ENCODE measurements at places on chromosomes 2 and 18. TPM values are rescaled to one million over a fixed set of nuclear protein-coding genes. Genes with fewer than 3 reads are reported as not detected.

ARHGAP28 gene
- 36.8 TPM for total RNA-seq

IL36B gene
- total RNA-seq = not detected

SERPINB10 gene
- not detected for total RNA-seq

- DNase-seq = no peak
These were observed 856 bp downstream of the ACAA2 start for GRCh38 chr18:49812286-49813068.

- DNase-seq = no peak
These were observed 19.3 kb downstream of the FBLN7 start for GRCh38 chr2:112157472-112157871.

GRCh38 chr2:235634435-235635158 is 140.8 kb downstream of the AGAP1 start:
- no peak for DNase-seq

DNA sequence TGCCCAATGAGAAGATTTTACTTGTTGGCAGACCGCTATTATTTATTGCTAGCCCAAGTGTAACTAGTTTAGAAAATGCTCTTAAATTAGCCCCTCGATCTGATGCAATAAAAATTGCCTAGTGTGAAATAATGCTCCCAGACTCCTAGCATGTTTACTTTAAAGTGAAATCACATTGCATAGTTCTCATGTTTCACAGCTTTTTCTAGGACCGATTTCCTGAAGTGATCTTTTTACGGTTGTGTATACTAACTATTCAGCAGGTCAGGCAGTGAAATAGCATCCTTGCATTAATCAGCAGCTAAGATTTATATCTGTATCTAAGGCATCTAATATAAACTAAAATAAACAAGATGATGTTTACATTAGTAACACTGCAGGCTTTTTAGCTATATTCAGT is 52.4 kb downstream of the PMS1 start:
- DNase-seq = no peak

DNA sequence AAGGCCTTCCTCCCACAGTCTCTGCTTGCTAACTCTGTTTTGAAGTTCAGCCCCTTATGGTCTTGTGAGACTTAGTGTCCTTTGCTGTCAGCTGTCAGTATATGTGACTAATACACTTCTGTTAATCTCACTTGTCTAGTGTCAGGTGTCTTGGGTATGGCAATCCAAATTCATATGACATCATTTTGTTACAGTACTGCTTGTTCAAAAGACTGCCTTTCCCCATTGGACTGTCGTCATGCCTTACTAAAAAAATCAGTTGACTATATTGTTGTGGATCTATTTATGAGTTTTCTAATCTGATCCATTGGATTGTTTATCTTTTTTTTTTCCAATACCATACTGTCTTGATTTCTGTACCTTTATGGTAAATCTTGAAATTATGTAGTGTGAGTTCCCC is 611.4 kb upstream of the HS6ST1 start:
- no peak for DNase-seq

DNA sequence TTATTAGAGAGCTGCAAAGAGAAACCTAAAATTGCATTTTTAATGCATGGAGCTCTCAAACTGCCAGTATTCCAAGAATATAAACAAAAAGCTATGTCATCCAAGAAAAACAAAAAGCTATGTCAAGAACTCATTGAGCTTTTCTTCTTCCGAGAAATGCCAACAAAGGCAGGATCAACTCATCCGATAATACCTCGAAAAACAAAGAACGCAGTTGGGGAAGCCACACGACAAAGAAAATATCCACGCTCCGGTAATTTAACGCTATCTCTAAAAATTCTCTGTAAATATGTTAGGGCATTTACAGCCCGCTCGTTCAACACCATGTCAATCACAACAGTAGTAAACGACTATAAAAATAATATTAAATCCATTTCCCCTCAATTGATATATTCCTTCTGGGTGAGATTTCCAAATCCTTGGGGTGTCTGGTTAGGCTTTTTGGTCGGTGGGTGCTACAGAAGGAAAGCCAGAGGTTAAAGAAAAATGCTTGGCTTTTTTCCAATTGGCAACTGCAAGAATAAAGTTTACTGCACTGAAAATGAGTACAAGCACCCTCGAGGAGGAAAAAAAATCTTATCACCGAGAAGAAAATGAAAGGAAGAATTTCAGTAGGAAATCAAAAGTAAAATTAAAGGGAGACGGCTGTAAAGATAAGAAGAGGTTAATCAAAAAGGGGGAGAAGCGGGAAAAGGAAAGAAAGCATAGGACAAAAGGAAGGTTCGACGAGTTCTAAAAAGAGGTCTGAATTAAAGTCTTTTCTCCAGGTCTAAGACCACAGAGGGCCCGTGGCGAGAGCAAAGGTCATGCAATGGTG is 856 bp downstream of the TIA1 start:
- no peak for DNase-seq

GRCh38 chr18:44803019-44803650 is 122.4 kb downstream of the SETBP1 start:
- DNase-seq = no peak

DNA sequence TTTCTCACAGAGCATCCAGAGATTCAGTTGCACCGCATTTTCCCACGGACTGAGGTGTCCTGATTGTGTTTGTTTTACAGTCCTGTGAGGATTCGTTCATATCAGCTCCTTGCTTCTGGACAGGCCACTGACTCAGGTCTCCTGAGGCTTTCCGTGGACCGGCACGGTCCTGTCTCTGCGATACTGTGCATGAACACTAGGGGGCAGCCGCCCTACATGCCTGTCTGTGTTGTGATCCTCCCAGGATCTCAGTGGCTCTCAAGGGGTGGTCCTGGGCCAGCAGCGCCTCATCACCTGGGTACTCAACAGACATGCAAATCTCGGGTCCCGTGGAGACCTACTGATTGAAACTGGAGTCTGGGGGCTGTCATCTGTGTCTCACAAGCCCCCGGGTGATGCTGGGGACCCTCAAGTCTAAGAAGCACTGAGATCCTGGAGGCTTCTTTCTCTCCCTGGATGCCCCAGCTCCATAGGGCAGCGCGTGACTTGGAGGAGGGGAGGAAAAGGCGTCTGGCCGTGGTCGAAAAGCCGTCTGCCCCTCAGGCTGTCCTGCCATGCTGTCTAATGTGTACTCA is 28.9 kb downstream of the IL1R2 start:
- peak; percentile 92 for DNase-seq

Data from glutamatergic neuron (in vitro differentiated cells).